D341Med (cell line): ENCODE measurements at places on chromosomes 3 and 15.
A peak's percentile ranks its signal among the peaks of the same experiment; 100 is the strongest.

- DNase-seq = no peak
These were observed 14.4 kb upstream of the SEC13 start for GRCh38 chr3:10335190-10335738.

DNA sequence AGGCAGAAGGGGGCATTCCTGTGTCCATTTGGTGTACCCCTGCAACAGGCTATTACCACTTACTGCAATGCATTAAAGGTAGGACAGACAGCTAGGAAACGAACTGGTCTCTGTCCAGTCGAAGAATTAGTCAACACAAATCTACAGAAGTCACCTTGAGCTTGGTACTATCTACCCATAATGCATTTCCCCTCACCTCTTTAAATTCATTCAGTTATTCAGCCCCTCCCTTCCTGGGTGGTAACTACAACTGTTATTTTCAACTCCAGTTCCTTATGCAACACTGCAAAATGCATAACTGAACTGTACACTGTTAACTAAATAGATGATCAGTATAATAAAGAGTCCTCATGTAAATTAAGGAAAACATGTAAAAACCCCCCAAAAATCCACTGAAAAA lies 77.6 kb downstream of the MAGI1 start:
- no peak for DNase-seq

DNA sequence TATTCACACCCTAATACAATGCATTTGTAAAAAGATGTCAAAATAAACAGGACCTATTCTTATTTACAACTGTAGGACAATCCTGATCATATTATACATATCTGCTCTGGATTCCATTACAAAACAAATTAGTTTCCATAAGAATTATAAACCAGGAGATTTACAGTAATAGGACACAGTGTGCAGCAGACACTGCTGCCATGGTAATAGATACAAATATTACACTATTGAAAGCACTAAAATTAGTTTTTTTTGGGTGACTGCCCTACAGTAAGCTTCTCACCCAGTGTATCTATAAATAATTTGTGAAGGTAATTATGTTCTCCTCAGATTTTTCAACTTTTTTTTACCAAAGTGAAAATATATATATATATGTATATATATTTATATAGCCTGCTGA lies 47.9 kb downstream of the USF3 start:
- no peak for DNase-seq

DNA sequence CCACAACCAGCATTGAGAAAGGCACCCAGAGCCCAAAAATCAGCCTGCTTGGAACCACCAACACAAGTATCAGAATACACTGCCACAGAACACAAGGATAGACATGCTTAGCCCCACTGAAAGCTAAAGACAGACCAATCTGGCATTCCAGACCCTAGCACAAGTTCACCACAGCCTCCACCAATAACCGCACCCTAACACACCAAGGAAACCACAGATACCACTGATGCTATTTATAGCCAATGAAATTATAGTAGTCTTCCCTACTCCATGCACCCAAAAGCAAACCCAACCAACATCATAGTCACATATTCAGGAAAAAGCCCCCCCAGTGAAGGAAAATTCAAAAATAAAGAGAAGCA lies 83.9 kb upstream of the STT3B start:
- DNase-seq = no peak

DNA sequence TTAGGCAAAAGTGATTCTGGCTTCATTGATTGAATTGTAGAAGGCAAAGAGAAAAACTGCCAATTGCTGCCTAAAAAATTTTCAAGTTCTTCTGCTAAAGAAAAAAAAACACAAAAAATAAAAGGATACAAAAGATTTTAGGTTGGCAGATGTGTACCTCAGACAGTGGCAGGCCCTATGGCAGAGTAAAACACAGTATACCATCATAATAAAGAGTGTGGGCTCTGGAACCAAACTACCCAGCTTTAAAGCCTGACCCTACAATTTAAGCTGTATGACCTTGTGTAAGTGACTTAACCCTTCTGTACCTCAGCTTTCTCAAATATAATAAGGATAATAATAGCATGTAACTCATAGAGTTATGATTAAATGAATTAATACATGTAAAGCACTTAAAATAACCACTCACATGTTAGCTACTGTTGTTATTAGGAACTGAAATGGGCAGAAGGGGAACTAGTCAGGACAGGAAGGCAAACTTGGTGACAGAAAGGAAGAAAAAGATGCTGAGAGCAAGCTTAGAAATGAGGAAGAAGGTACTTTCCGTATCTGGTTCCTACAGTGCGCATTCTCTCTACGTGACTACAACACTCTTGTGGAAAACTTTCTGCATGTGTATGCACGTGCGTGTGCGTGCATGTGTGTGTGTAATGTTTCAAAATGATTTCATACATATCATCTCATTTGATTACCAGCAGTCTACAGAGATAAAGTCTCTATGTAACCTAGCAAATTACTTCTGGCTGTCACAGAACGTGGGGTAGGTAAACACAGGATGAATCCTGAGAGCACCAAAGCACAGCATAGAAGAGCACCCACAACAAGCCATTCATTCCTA lies 13.6 kb upstream of the GATM start:
- DNase-seq = no peak

DNA sequence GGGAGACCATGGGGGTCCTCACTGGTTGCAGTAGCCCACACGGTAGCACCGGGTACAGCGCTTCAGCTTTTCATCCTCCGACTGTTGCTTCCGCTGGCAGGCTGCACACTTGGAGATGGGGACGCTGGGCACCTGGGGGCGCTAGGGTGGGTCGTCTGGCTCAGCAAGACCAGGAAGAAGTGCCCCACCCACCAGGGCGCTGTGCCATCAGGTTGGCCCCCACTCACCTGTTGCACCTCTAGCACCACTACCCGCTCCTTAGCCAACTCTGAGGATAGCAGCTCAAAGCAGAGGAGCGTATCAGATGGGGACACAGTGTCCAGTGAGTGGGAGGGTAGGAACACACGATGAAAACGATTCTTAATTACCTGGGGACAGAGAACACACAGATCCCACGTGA lies 7.7 kb upstream of the QARS1 start:
- no peak for DNase-seq

DNA sequence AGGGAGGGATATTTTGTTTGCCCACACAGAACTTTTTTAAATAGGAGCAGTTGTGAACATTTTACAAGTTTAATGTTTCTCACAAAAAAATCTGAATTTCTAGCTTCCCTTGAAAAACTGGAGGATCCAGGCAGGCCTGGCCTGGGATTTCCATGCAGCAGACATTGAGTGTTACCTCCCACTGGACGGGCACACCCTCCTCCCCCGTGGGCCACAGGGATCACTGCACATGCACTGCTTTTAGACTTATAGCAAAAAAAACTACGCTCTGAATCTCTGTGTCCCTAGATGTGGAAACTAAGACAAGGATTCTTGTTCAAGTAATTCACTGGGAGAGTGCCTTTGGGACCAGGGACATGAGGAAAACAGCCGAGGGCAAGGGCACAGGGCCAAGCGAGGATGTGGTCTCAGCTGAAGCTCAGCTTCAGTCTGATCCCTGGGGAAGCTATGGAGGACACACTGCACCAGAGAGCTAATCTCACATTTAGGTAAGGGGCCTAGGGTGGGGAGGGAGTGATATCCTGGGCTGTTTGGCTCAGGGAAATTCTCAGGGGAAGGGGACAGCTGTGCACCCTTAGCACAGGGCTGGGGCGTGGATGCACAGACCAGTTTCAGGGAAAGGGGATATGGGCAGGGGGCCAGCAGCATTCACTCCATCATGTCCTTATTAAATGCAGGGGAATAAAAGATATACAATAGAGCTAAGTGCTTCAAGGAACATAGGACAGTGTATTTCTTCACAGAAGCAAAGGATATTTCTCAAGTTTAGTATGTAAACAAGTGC lies 46.0 kb downstream of the FSIP1 start:
- peak; percentile 86 for DNase-seq

GRCh38 chr3:183050706-183051105 lies 48.6 kb downstream of the MCCC1 start:
- no peak for DNase-seq

DNA sequence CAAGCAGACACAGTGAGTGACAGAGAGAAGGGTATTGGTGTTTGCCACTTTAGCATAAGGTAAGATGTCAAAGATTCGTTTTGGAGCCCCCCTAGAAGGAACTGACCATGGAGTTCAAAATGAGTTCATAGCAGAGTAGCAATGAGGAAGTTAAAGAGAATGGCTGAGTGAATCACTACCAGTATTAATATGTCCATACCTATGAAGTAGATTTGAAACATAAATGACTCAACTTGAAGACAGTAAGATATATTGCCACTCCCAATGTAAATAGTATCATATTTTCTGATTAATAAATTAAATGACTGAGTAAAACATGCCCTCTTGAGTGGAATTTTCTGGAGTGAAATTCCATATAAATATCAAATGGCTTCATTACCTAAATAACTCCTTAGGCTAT lies 675.1 kb downstream of the NLGN1 start:
- DNase-seq = no peak

GRCh38 chr3:185532901-185533300 lies 19.5 kb downstream of the LIPH start:
- DNase-seq = no peak

GRCh38 chr15:41115161-41115651 lies 874 bp downstream of the INO80 start:
- DNase-seq = no peak

GRCh38 chr15:49225572-49226281 lies 55.7 kb downstream of the GALK2 start:
- DNase-seq = peak; percentile 74

- no peak for DNase-seq
These were observed 2.8 kb downstream of the GOLGA6L2 start for GRCh38 chr15:23444269-23444668.

DNA sequence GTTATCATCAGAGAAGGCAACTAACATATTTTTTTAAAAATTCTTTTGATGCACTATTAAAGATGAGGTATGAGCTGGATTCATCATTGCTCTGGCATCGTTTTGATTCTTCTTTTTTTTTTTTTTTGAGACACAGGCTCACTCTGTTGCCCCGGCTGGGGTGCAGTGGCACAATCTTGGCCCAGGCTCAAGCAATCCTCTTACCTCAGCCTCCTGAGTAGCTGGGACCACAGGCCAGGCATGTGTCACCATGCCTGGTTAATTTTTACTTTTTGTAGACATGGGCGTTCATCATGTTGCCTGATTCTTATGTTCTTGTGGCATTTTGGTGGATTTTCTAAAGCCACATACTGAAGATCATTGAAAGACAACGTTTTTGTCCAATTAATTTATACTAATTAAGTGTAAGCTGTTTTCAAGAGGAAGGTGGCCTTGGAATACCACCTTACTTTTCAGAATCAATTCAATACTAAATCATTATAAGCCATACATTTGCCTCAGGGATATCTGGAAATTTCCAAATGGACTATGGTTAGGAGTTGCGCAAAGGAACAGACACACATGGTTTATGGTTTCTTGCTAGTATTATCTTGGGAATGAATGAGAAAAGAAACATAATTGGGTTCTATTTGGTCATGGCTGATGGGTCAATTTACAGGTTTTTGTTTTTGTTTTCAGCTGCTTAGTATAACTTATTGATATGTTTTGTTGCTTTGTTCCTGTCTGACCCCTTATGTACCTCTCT lies 22.8 kb downstream of the SLC28A2 start:
- no peak for DNase-seq

DNA sequence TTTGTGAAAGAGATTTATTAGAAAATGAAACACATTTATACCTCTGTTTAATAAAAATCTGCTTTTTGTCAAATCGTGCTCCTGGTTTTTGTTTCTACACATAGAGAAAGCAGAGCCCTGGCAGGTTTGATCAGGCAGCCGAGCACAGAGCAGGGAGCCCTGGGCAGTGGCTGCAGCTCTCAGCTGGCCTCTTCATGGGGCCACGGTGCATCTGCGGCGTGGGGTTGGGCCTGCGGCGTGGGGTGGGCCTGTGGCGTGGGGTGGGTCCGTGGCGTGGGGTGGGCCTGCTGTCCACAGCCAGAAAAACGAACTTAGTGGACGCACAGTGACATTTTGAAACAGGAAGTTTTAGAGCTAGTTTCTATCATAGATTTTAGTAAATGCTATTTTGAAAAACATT lies 10.6 kb downstream of the GOLGA6L2 start:
- DNase-seq = no peak

- peak; percentile 70 for DNase-seq
These were observed 39.3 kb downstream of the RHCG start for GRCh38 chr15:89457086-89457485.

GRCh38 chr3:120093911-120094775 lies at the start of gene GSK3B:
Gene GSK3B (minus strand): TSS chr3:120094447. CDS start chr3:120093434, 1,013 bp downstream.
- DNase-seq = peak; percentile 90

GRCh38 chr15:63628123-63628822 lies 31.1 kb downstream of the FBXL22 start:
- DNase-seq = no peak

GRCh38 chr15:69996321-69997160 lies 101.2 kb downstream of the TLE3 start:
- DNase-seq = no peak

DNA sequence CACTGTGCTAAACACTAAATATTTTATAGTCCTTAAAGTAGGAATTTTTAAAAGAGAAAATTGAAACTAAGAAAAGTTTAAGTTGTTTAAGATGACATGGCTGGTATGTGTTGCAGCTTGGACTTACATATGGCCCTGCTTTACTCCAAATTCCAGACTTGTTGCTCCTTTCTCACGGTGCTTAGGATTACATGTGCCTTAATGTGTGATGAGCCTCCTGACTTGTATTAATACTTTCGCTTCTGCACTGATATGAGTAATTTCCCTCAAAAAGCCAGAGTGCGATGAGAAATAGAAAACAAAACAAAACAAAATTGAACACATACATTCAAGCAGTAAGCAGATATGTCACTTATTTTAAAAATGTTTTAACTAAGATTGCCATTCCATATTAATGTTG lies 250.2 kb downstream of the VGLL3 start:
- no peak for DNase-seq

GRCh38 chr3:184601576-184602371 lies 40.2 kb downstream of the EPHB3 start:
- no peak for DNase-seq

DNA sequence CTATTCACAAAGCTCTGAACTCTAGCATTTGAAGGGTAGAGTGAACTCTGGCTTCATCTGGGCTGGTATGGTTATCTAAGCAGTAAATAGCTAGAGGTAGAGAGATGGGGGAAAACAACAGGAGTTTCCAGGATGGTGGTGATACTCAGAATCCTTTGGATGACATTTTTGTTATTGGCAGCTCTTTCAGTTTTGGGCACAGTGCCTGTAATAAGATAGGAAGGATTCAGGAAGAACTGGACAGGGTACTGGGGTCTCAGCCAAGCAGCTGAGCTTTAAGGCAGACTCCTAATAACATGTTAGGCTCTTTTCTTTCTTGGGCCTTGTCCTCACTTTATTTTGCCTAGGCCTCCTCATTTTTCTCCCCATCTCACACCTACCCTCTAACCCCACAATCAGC lies 338.5 kb downstream of the CADM2 start:
- DNase-seq = no peak

DNA sequence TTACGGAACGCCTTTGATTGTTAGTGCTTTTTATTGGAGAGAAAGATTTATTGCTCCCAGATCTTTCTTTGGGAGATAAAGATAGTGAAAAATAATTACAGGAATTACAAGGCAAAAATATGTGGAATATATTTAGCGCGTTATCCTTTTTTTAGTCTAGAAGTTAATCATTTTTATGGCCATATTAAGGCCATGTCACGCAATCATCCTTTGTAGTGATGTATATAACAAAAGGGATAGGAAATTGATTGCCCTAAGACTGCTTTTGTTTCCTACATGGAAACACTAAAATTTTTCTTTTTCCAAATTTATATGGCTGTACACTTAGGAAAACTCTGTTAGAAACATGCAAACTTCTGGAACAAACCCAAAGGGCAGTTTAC lies 1.5 kb downstream of the TRPC1 start:
- DNase-seq = no peak

- DNase-seq = peak; percentile 42
These were observed 42.3 kb upstream of the LIMD1 start for GRCh38 chr3:45552031-45552793.
